Stimulated activated CD8-positive, alpha-beta memory T cell treated with anti-CD3 and anti-CD28 coated beads, Interleukin-4, amount 100 ng/mL, for 1 hour (primary cell): ENCODE measurements at places on chromosomes 3 and 15.

GRCh38 chr15:60557191-60557618 is 78.3 kb upstream of the ICE2 start:
- no peak for DNase-seq

- no peak for DNase-seq
Measured at GRCh38 chr3:102180280-102180931, 254.4 kb upstream of the ZPLD1 start.

GRCh38 chr3:62335196-62335595 is 38.2 kb downstream of the FEZF2 start:
- no peak for DNase-seq

DNA sequence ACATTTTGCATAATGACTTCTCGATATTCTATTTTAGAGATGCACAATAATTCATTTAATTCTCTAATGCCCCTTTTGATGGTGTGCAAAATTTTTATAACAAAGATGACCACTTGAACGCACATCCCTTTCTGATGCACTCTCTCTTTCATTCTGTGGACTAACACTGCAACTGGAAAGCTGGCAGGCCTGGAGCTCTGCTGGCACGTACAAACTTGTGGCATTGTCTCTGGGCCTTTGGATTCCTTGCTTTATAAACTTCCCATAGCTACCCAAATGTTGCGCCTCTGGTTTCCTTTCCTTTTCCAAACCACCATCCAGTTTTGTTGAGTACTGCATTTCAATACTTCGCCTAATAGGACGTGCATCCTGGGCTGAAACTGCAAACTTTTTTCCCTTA is 194.5 kb upstream of the CFAP20DC start:
- no peak for DNase-seq

GRCh38 chr3:126983653-126984390 is 907 bp downstream of the PLXNA1 start:
- no peak for DNase-seq

DNA sequence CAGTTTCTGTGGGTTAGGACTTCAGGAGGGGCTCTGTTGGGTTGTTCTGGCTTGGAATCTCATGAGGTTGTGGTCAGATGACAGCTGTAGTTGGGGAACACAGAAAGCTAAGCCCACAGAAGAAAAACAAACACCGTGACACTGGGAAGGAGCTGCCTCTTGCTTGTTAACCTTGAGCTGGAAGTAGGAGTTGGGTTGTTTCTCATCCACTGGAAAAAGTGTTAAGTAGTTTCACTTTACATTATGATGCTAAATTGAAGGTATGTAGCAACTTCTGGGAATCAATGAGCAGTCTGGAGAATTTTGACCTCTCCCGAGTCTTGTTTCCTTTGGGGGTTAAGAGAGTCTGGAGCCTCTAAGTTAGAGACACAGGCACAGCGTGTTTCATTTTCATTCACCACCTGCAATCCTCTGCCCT is 20.4 kb downstream of the HACD3 start:
- no peak for DNase-seq

- DNase-seq, result no peak
Measured at GRCh38 chr3:158458464-158458863, 112.5 kb upstream of the MLF1 start.
